Hindlimb muscle (tissue), 1 donor: ENCODE measurements at places on chromosomes 12 and 14.

GRCh38 chr12:66379616-66380015 lies 77.3 kb downstream of the HELB start:
- DNase-seq = no peak

DNA sequence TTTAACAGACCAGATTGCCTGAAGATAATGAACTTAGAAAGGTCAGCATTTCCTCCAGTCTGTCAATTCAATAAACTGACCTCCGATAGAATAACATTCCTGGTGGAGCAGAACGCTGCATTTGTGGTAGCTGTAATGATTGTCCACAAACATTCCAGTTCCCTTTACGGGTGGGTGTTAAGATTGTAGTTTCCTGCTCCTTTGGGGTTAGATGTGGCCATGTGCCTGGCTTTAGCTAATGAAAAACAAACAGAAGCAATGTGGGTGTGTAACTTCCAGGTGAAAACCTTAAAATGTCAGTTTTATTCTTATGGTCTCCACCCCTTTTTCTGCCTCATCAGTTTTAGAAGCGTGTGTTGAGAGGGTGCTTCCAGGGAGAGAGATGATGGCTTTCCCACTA lies 217.3 kb upstream of the CRY1 start:
- DNase-seq = no peak

GRCh38 chr14:32259368-32260013 lies 56.4 kb upstream of the RNU6-8 start:
- DNase-seq = no peak

GRCh38 chr12:93758801-93759373 lies 81.7 kb downstream of the CRADD start:
- DNase-seq = no peak

GRCh38 chr12:119644930-119645329 lies 23.0 kb upstream of the PRKAB1 start:
- DNase-seq = no peak

DNA sequence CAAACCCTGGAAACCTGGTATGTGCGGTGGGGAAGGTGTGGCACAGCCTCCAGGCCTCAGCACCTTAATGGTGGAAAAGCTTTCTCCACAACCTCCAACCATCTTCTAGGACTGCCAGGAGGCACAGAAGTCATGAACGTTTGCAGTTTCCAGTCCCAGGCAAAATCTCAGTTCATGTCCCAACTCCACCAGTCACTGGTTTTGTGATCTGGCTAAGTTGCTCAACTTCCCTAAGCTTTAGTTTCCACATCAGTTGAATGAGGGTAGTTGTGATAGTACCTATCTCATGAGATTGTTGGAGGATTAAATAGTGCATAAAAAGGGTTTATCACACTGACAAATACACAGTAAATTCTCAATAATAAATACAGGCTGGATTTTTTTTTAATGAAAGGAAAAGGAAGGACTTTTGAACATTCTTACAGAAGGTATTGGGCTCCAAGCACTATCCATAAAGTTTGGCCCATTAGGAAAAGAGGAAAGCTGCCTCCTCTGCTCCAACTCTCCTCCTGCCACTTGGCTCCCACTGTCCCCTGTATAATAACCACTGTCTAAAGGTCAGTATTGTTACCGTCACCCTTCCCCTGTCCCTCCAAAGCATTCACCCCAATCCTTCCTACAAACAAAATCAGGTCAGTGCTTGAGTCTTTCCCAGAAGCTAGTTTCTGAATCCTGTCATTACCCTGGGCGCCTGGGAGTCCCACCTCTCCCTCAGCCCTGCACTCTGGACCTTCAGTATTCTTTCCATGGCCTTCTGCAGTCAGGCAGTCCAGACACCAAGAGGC lies 6.3 kb downstream of the PCK2 start:
- no peak for DNase-seq

GRCh38 chr14:100675699-100676684 lies 50.7 kb upstream of the DLK1 start:
- DNase-seq = peak; percentile 44

- DNase-seq = no peak
Measured at GRCh38 chr12:117344716-117345115, 16.7 kb downstream of the NOS1 start.

- no peak for DNase-seq
Measured at GRCh38 chr14:29410581-29410980, 517.1 kb downstream of the PRKD1 start.
